Lower lobe of right lung (tissue), 2 donors: ENCODE measurements at places on chromosomes 12 and 14. TPM values are rescaled to one million over a fixed set of nuclear protein-coding genes. Genes with fewer than 3 reads are reported as not detected.

- peaks cover 11% of the 10 kb centered on the region for H3K4me1 ChIP-seq
- no peak overlapping the region for H3K27ac ChIP-seq
- no peaks in the 10 kb centered on the region for H3K36me3 ChIP-seq
- no peaks in the 10 kb centered on the region for H3K27me3 ChIP-seq
- DNase-seq: no peak
These were observed 91.0 kb upstream of the FOXN3 start for GRCh38 chr14:89507926-89508460.

- H3K4me3 ChIP-seq: no peak overlapping the region
- peaks cover 26% of the 10 kb centered on the region for H3K4me1 ChIP-seq
- no peak for DNase-seq
- no peak overlapping the region for H3K27ac ChIP-seq
- no peaks in the 10 kb centered on the region for H3K36me3 ChIP-seq
- no peaks in the 10 kb centered on the region for H3K27me3 ChIP-seq
These were observed 68.5 kb downstream of the FBXO34 start for GRCh38 chr14:55339770-55340169.

- DNase-seq: no peak
- no peaks in the 10 kb centered on the region for H3K4me1 ChIP-seq
- H3K27me3 ChIP-seq: no peaks in the 10 kb centered on the region
- no peak overlapping the region for H3K4me3 ChIP-seq
These were observed 8.0 kb upstream of the PLEKHA5 start for GRCh38 chr12:19121449-19122018.

GRCh38 chr14:75960231-75960630 lies 21.6 kb downstream of the TGFB3 start:
- H3K36me3 ChIP-seq: peaks cover 40% of the 10 kb centered on the region
- no peak overlapping the region for H3K27ac ChIP-seq
- DNase-seq: no peak
- no peaks in the 10 kb centered on the region for H3K27me3 ChIP-seq
- no peaks in the 10 kb centered on the region for H3K4me1 ChIP-seq

DNA sequence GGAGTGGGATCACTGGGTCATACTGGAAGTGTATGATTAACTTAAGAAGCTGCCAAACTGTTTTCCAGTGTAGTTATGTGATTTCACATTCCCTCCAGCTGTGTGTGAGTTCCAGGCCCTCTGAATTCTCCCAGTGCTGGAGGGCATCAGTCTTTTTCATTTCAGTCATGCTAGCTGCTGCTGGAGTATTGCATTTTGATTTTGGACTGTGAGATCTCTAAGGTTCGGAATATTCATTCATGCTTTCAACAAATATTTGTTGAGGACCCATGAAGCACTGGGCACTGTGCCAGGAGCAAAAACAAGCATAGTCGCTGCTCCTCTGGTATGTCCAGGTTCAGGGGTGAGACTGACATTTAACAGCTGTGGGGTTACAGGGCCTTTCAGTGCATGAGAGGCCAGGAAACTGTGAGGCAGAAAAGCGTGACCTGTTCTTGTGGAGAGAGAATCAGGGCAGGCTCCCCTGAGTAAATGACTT lies 133.2 kb downstream of the SCARB1 start:
- H3K4me3 ChIP-seq: no peak overlapping the region
- H3K27me3 ChIP-seq: no peaks in the 10 kb centered on the region
- DNase-seq: no peak

- no peak overlapping the region for H3K4me3 ChIP-seq
- no peaks in the 10 kb centered on the region for H3K4me1 ChIP-seq
- H3K27ac ChIP-seq: no peak overlapping the region
- no peaks in the 10 kb centered on the region for H3K36me3 ChIP-seq
These were observed 321.4 kb upstream of the LRFN5 start for GRCh38 chr14:41285186-41285748.

GRCh38 chr14:97442363-97442762 lies 645.2 kb downstream of the VRK1 start:
- H3K36me3 ChIP-seq: no peaks in the 10 kb centered on the region
- H3K27ac ChIP-seq: no peak overlapping the region
- no peak for DNase-seq
- H3K4me3 ChIP-seq: no peak overlapping the region

GRCh38 chr14:68785534-68786490 lies 7.1 kb downstream of the ZFP36L1 start:
- H3K4me3 ChIP-seq: no peak overlapping the region
- no peak for DNase-seq
- peak overlapping the region; percentile 100 for H3K27ac ChIP-seq
- peaks cover 76% of the 10 kb centered on the region for H3K4me1 ChIP-seq

DNA sequence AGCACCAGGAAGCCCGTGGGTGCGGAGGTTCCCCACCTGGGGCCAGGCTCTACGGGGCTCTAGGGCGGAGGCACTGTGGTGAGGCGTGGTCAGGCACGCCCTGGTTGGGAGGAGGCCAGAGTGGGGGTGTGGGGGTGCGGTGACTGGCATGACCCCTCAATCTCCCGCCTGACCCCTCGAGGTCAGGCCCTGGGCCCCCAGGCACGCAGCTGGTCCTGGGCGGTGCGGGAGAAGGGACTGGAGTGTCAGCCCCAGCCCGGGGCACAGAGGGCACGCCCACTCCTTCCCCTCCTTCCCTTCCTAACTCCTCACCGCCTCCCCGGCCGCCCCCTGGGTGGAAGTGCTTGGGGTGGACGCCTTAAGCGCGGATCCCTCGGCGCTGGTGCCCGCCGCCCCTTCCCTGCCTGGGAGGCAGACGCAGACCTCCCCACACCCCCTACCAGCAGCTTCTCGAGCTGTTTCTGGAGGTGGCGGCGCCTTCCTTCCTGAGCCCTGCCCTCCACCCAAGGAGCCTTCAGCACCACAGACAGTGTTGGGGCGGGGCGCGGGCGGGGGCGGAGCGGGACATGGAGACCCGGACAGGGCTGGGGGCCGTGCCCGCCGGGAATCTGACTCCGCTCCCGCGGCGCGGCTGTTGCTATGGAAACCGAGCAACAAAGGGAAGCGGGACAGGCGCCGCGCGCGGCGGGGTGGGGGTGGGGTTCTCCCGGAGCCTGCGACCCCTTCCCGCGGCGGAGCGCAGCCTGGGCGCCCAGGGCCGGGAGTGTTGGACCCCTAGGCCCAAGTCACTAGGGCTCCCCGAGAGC lies 741 bp upstream of the CRIP2 start:
- DNase-seq: peak; percentile 94
- peaks cover 7% of the 10 kb centered on the region for H3K27me3 ChIP-seq
- H3K4me1 ChIP-seq: peaks cover 69% of the 10 kb centered on the region
- peaks cover 21% of the 10 kb centered on the region for H3K36me3 ChIP-seq
- H3K4me3 ChIP-seq: peak overlapping the region; percentile 63
- peak overlapping the region; percentile 87 for H3K27ac ChIP-seq

DNA sequence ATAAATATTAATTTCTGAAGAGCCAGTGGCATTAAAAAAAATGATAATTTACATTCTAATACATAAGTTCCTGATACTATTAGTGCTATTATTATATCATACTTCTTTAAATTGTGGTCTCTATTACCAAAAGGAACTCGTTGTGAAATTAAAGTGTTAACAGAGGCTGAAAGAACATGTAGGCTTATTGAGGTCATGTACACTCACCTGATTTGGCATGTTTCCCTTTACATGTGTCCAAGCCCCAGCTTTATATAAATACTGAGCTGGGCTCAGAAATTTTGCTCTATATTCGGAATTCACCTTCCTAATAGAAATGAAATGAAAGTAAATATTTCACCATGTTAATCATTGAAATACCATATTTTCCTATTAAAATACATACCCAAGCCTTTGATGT lies 11.0 kb downstream of the MDM1 start:
- DNase-seq: no peak
- peaks cover 12% of the 10 kb centered on the region for H3K36me3 ChIP-seq
- H3K4me3 ChIP-seq: no peak overlapping the region
- no peaks in the 10 kb centered on the region for H3K4me1 ChIP-seq
- no peak overlapping the region for H3K27ac ChIP-seq

RND1 gene
- 5.9 TPM for total RNA-seq

FAM181A gene
- 6.4 TPM for total RNA-seq

PPP2R5E gene
- total RNA-seq: 45.3 TPM

ST8SIA1 gene
- 9.1 TPM for total RNA-seq

HOXC13 gene
- total RNA-seq: not detected
